ENCODE measurements at places on chromosomes 5 and 9.

GRCh38 chr9:73527521-73527920, 375.9 kb downstream of the ANXA1 start:
- DNase-seq: no peak

DNA sequence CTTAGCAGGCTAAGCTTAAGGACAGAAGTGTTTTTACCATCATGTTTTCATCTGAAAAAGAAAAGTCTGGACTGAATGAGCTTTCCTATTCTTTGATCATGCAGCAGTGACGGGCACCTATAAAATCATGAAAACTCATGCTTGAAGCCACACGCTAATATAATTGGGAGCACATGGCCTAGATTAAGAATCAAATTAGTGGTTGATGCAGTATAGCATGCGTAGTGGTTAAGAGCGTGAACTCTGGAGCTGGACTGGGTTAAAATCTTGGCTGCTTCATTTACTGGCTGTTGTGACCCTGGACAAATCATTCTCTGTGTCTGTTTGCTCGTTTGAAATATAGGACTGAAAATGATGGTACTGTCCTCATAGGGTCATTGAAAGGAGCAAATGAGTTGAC, 49.9 kb upstream of the IL13 start:
- no peak for DNase-seq

GRCh38 chr9:19173598-19174125, 46.4 kb upstream of the PLIN2 start:
- DNase-seq: no peak

GRCh38 chr9:118693645-118694044, 675.6 kb downstream of the BRINP1 start:
- no peak for DNase-seq

DNA sequence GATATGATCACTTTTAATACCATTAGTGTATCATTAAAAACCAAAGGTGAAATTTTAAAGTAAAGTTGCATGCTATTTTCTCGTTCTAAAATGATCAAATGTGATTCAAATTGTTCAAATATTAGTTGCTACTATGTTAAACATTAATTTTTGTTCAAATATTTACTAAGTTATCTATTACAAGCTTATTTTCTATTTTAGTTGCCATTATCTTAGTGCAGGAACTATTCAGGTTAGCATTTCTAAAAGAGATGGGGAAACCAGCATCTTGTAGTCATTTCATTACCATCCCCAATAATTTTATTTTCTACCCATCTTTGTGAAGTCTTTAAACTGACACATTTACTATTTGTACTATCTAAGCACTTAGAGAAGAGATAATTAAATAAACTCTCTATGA, 166.0 kb downstream of the RFX3 start:
- no peak for DNase-seq

GRCh38 chr9:85594316-85594715, 147.4 kb downstream of the AGTPBP1 start:
- DNase-seq: no peak

DNA sequence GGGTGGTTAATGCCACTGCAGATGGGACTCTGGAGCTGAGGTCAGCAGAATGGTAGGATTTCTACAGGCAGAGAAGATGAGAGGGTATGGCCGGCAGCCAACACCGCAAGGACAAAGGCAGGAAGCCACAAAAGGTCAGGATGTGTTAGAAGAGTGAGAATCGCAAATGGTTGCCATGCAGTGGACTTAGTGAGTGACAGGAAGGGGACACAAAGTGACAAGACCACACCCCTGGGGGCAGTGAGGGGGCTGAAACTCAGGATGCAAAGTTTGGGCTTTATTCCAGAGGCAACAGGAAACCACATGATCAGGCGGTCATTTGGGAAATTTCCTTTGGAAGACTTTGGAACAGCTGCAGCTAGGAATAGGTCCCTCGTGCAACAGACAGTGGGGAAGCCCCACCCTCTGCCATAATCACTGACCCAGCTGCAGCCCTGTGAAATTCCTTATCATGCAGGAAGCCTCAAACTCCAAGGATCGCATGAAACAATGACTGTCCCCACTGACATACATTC, 14.2 kb upstream of the CCDC180 start:
- peak; percentile 15 for DNase-seq

DNA sequence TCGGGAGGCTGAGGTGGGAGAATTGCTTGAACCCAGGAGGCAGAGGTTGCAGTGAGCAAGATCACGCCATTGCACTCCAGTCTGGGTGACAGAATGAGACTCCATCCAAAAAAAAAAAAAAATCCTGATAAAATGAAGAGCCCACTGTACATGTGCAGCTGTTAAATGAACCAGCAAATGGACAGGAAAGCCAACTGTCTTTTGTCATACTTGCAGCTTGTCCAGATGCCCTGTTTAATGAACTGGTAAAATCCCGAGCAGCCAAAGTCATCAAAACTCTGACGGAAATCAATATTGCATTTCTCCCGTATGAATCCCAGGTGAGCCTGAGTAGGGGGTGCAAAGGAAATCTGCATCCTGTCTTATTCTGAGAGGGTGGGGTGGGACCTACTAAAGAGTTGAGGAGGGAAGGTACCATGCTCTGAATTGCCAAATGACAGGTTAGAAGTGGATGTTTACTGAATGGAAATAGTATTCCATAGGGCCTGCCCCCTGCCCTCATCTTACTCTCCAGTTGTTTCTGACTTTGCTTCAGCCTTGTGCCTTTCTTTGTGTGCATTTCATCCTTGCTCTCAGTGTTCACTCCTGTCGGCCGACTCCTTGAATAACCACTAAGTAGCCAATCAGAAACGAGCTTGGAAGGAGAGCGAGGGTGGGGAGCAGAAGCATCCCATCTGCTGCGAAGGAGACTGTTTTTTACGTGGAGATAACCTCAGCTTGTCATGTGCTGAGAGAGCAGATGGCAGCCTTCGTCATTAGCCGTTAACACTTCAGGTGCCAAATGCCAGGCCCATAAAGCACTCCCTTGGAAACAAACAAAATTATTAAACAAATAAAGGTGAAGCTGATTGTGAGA, 45.7 kb upstream of the CFAP157 start:
- DNase-seq: no peak

DNA sequence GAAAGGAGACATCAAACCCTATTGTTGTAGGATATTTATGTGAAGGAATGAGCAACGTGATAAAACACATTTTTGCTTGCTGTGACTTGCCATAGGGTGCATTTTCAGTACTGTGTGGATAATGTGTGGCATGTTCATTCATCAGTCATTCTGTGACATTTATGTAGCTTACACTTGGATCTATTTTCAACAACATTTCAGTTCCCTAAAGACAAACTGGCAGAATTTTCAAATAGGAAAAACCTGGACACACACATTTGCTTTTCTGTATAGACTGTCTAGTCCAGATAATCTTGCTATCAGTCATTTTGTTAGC, 127.7 kb downstream of the TMC1 start:
- no peak for DNase-seq

DNA sequence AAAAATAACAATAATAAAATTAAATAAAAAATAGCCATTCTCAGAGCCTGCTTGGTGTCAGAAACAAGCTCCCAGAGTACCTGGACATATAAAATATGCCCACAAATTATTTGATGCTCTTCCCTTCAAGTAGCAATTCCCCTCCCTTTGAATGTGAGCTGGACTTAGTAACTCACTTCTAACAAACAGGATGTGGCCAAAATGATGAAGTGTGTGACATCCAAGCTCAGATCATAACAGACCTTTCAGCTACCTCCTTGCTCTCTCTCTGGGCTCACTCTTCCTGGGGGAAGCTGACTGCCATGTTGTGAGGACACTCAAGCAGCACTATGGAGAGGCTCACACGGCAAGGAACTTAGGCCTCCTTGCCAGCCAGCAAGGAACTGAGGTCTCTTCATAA, 69.0 kb downstream of the SPRY4 start:
- DNase-seq: no peak

GRCh38 chr9:7996558-7996957, 197.0 kb upstream of the DMAC1 start:
- DNase-seq: no peak

DNA sequence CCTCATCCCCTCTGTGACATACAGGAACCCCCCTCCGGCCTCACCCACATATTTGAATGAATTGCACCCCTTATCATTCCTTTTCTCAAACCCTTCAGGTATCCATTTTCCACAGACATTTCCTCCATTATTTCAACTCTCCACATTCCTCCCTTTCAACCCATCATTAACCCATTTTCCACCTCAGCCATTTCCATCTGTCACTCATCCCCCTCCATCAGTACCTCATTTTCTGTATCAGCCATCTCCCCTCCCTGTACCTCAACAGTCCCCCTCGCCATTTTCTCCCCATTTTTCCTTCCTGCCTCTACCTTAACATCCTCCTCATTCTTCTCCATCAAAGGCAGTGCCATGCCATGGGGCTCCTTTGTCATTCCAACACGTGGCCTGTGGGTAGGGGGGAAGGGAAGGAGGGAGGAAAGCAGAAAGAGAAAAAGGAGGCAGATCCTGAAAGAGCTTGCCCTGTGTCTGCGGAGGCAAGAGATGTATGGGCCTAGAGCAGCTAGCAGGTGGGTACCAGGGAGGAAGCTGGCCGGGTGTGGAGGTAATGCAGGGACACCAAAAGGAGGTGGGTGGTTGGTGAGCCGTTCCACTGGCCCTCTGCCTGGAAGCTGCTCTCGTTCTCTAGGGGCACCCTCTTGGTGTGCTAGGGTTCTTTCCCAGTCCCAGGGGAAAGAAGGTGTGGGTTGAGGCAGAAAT, 1.5 kb downstream of the DNAJB5 start:
- no peak for DNase-seq

DNA sequence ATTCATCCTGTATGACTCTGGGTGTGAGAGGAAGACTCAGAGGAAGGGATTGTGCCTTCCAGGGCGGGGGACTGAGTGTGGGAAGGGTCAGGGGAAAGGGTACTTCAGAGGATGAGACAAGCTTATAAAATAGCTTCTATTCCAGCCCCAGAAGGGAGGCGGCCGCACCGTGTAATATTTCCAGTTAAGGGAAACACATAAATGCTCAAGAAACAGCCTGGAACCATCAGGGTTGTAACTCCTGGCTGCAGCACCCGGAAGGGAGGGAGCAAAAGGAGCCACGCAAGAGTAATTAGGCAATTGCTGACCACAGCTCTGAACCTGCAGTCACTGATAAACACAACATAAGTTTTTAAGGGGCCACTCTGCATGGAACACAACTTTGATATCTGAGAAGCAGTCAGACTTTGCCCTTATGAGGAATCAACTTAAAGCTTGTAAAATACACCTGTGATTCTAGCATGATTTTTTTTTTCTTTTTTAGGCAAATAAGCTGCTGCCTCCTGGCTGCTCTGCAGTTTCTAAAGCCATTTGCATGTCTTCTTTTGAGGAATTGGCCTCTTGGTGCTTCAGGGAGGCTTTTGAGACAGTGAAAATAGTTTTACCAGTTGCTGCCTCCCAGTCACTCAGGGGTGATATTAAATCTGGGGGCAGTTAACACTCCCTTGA, 382.7 kb downstream of the ENC1 start:
- DNase-seq: no peak

- DNase-seq: no peak
Observed at GRCh38 chr5:40634154-40634553, 45.6 kb upstream of the PTGER4 start.

GRCh38 chr9:86163503-86163902, 64.1 kb upstream of the GOLM1 start:
- DNase-seq: no peak

- peak; percentile 50 for DNase-seq
Observed at GRCh38 chr9:87640385-87640795, 85.5 kb upstream of the CTSL start.

DNA sequence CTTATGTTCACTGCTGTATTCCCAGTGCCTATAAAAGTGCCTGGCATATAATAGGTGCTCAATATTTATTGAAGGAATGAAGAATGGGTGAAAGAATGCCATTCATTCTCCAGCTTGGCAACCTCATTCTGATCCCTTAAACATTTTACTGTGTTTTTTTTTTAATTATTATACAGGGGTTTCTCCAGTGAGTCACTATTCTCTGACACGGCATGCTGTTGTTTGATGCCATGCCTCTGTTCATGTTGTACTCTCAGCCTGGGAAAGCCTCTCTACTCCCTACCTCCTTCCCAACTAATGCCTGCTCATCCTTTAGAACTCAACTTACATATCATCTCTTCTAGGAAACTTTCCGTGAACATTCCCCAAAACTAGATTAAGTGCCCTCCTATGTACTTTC, 70.2 kb upstream of the PHF24 start:
- DNase-seq: no peak

DNA sequence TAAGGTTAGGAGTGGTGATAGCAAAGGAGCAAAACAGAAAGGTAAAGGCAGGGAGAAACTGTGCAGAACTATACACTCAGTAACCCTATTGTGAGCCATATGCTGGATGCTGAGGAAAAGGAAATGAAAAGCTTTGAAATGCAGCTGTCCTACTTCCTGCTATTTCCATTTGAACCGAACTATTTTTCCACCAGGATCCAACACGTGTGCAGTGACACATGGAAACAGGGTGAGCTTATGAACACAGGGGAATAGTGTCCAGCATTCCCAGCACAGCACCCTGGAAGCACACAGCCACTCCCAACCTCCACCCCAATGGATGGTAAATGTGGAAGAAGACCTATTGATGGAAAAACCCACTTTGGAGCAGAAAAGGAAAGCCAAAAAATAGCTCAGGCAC, 69.0 kb upstream of the SLC12A2 start:
- no peak for DNase-seq

DNA sequence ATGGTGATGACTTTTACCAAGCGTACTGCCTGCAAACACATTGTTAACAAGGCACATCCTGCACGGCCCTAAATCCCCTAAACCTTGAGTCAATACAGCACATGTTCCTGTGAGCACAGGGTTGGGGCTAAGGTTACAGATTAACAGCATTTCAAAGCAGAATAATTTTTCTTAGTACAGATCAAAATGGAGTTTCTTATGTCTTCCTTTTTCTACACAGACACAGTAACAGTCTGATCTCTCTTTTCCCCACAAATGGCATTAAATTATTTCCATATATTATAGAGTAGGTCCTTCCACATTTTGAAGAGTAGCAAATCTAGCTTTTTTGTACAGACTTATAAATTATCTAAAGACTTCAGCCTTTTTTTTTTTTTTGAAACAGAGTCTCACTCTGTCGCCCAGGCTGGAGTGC, 1.6 kb upstream of the TMEM141 start:
- DNase-seq: no peak

- no peak for DNase-seq
Observed at GRCh38 chr9:134227451-134228411, 63.4 kb upstream of the RNU6ATAC start.

DNA sequence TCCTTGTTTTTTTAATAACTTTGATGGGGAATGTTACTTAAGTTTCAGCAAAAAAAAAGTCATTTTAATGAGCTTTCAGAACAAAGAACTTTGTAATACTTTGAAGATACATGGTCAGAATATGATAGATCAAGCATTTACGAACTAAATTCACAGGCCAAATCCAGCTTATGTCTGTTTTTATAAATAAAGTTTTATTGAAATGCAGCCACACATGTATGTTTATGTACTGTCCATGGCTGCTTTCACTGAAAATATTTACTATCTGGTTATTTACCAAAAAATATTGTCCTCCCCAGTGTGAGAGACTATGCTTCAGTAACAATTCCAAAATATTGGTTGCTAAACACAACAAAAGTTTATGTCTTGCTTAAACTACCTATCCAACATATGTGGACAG, 366.7 kb downstream of the PIK3R1 start:
- no peak for DNase-seq

GRCh38 chr5:56601641-56602071, 213.7 kb upstream of the MAP3K1 start:
- peak; percentile 48 for DNase-seq

- DNase-seq: peak; percentile 62
Observed at GRCh38 chr9:17462869-17463464, 115.9 kb upstream of the SH3GL2 start.
